ENCODE measurements at places on chromosomes 13 and 19.

GRCh38 chr19:46898731-46899130, 37.9 kb downstream of the ARHGAP35 start:
- DNase-seq, result no peak

GRCh38 chr19:3161453-3161852, 17.1 kb upstream of the S1PR4 start:
- DNase-seq, result no peak

DNA sequence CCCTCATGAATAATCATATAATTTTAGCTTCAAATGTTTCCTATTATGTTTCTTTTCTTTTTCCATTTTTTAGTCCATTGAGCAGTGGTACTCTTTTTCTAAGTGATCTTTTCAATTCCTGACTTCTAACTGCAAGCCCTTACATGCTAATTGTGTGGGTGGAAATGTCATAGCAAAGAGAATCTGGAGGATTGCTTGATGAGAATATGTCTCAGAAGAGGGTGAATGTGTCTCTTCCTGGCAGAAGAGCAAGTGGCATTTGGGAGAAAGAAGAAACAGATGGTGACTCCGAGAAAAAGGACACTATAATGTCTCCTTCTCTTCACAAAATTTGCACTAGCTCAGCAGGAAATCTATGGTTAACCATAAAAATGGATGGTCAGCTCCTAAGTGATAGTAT, 2320.0 kb downstream of the PCDH9 start:
- DNase-seq, result no peak

- peak; percentile 3 for DNase-seq
Observed at GRCh38 chr19:4722671-4723594, 709 bp downstream of the DPP9 start.

- no peak for DNase-seq
Observed at GRCh38 chr19:6613711-6614110, 22.8 kb upstream of the CD70 start.

GRCh38 chr19:3914199-3914598, 18.7 kb upstream of the NMRK2 start:
- no peak for DNase-seq

- DNase-seq, result no peak
Observed at GRCh38 chr19:55681131-55682092, 6.4 kb downstream of the EPN1 start.

- DNase-seq, result no peak
Observed at GRCh38 chr13:28044608-28045007, 55.8 kb downstream of the FLT3 start.

- peak; percentile 83 for DNase-seq
Observed at GRCh38 chr19:55418185-55418584, 10.6 kb upstream of the UBE2S start.

- no peak for DNase-seq
Observed at GRCh38 chr19:4506449-4507149, 11.7 kb downstream of the PLIN4 start.

DNA sequence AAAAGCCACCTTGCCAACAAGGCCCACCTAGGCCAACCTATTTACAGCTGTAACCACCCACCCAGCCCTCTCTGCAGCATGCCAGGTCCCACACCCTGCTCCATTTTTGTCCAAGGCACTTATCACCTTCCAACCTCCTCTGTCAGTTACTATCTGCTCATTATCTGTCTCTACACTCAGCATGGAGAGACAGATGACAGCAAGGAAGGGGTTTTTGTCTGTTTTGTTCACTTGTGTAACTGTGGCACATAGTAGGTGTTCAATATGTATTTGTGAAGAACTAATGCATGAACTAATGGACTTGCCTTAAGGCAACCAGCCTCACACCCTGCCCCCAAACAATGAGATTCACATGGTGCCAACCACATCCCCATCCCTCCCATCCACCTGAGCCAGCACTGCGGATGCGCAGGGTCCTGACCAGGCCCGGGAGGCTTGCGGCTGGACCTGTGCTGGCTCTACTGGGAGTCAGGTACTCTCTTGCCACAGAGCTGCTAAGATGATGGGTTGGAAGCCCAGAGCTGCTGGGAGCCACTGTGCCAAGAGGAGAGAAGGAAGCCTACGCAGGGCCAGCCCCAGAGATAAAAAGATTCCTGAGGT, 17.3 kb downstream of the DEDD2 start:
- DNase-seq, result no peak

DNA sequence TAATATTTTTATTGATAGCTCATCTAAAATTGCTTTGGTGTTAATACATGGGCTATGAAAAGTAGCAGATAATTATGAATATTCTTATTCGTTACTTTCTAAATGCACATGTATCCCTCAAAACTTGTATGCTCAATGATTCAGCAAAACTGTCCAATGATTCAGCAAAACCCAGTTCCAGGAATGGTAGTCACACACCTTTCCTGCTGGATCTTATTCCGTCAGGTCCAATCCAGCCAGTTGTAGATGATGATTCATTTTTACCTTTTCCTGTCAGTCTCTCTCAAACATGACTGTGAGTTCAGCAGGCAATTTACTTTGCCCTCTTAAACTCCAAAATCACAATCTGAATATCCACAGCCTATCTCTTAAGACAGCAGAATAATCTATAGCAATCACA, 1082.6 kb downstream of the EFNB2 start:
- no peak for DNase-seq

- no peak for DNase-seq
Observed at GRCh38 chr13:28056970-28057712, 43.2 kb downstream of the FLT3 start.

DNA sequence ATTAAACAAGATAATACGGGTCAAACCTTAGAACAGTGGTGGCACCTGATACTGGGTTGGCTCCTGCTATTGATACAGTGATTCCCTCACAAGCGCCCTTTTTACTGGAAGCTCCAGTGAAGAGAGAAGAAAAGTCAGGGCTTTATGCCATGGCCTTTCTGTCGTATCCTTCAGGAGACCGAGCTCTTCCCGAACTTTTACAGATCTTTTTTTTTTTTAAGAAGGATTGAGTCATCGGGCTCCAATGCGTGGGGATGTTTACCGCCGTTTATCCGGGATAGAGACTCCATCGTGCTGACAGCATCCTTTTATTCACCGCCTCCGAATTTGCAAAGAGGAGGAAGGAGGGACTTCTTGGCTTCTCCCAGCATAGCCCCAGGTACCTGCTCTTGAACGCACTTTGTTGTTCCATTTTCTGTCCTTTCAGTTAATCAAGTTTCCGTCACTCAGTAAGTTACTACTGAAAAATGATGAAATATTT, 574 bp downstream of the ZNF227 start:
- peak; percentile 26 for DNase-seq

DNA sequence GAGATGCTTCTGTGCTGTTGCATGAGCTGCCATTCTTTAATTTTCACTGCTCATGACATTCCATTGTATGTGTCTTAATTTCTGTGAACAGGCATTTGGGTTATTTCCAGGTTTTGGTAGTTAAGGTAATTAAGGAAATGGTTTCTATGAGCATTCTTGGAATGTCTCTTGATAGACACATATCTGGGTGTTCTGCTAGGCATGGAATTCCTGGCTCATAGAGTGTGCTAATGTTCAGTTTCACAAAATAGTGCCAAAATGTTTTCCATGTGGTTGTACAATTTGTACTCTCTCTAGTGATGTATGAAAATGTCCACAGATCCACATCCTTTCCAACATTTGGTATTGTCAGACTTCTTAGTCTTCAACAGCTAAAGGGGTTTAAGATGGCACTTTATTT, 680.9 kb upstream of the SGCG start:
- DNase-seq, result no peak

GRCh38 chr13:40273253-40274025, 393.0 kb downstream of the FOXO1 start:
- no peak for DNase-seq

GRCh38 chr13:44497801-44498200, 78.3 kb downstream of the TSC22D1 start:
- DNase-seq, result no peak

DNA sequence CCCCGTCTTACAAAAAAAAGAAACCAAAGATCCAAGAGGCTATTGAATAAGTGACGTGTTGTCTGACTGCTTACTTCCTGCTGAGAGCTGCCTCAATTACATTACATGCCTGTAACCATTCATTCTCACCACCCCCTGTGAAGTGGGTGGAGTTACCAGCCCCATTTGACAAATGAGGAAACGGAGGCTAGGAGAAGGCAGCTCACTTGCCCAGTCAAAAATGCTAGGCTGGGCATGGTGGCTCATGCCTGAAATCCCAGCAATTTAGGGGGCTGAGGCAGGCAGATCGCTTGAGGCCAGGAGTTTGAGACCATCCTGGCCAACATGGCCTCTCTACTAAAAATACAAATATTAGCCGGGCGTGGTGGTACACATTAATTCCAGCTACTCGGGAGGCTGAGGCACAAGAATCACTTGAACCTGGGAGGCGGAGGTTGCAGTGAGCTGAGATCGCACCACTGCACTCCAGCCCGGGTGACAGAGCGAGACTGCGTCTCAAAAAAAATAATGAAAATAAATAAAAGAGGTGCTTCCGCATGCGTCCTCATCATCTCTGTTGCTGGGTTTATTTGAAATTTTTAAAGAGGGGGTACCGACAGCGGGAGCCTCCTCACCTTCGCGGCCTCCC, 499 bp downstream of the LSM7 start:
- DNase-seq, result peak; percentile 75

GRCh38 chr13:106498158-106498557, 37.3 kb downstream of the EFNB2 start:
- DNase-seq, result no peak

- DNase-seq, result no peak
Observed at GRCh38 chr13:88958821-88959220, 1287.7 kb downstream of the SLITRK5 start.

DNA sequence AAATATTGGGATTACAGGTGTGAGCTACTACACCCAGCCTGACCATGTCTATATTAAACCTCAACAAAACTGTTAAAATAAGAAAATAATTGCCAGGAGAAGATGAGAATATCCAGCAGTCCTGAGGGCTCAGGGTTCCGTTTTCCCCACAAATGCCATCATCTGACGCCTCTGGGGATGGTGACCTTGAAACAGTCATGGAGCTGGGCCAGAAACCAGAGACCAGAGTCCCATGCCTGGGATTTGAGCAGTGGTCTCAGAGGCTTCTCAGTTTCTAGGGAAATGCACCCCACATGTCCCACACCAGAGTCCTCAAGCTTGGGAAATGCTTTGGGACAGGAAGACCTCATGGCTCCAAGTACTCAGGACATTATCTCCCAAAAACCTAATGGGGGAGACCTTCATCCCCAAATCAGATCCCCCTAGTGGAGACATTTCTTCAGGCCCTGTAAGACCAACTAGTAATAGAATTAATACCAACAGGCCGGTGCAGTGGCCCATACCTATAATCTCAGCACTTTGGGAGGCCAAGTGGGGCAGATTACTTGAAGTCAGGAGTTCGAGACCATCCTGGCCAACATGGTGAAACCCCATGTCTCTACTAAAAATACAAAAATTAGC, 2.9 kb upstream of the MAP1S start:
- no peak for DNase-seq

DNA sequence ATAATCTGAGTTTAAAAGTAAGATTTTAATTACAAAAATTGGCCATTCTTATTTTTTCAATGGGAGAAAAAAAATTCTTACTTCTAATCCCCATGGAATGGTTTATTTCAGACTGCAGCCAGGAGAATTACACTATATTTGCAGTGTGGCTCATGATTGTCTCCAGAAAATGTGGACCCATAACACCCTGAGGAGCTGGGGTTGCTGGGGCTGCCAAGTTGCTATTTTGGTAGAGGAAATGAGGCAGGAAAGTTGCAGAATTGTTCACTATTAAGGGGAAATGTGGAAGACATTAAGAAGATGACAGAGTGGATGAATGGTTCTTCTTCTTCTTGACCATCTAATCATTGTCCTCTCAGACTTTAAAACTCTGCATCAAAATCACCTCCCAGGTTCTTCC, 4.6 kb upstream of the SCEL start:
- no peak for DNase-seq

DNA sequence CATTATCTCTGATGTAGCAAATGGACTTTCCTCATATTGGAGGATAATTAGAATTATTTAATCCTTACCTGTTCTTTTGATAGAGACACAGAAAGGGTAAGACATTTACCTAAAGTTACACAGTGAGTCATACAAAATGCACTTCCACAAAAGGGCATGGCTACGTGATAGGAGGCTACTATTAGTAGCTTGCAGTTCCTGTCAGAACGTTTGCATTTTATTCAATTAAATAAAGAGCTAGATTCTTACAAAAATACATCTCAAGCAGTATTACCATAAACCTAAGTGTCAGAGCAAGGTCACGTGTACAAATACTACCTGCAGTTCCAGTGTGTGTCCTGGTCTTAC, 120.6 kb downstream of the ESD start:
- no peak for DNase-seq

GRCh38 chr13:48068952-48069351, 26.0 kb downstream of the MED4 start:
- no peak for DNase-seq

DNA sequence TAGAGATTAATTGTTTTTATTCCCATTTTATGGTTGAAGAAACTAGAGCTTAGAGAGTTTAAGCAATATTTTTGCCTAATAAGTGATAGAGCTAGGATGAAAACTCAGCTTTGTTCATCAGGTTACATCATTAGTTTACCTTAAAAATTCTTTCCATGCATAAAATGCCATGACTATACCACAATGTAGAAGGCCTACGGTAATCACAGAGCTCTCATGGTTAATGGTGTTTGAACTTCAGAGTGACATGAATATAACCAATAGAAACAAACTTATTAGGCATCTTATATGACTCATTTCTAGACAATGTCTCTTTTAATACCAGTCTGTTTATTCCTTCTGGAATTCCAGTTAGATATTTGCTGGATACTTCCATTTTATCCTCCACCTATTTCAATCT, 78.5 kb downstream of the FGF9 start:
- no peak for DNase-seq

GRCh38 chr13:114310956-114311355, 3.3 kb upstream of the CHAMP1 start:
- no peak for DNase-seq

GRCh38 chr19:29321116-29321515, 108.2 kb upstream of the UQCRFS1 start:
- DNase-seq, result no peak

GRCh38 chr19:40411125-40411842, 1.9 kb downstream of the PRX start:
- DNase-seq, result no peak

GRCh38 chr13:50303963-50304721, 288.9 kb downstream of the KCNRG start:
- DNase-seq, result no peak

DNA sequence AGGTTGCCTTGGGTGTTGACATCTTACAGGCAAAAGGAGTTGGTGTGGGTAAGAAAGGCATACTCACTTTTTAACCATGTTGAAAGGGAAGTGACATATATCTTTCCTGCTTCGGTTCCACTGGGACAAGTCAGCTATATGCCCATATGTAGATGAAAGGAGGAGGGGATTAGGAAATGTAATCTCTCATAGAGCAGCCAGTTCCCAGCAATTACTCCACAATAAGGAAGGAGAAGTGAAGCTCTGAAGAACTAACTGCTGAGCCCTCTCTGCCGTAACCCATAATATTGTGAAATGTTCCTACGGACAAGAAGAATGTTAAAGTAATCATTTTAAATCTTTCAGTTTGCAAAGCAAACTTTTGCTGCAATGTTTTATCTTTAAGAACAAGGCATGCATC, 82.2 kb downstream of the EDNRB start:
- no peak for DNase-seq

- no peak for DNase-seq
Observed at GRCh38 chr13:34065928-34066327, 248.0 kb downstream of the RFC3 start.

Measured in iPS-NIHi11 (cell line).